Neural cell (in vitro differentiated cells): ENCODE measurements at places on chromosomes 3 and 15. TPM values are rescaled to one million over a fixed set of nuclear protein-coding genes. Genes with fewer than 3 reads are reported as not detected.

GP9 gene
- polyA plus RNA-seq, result not detected in 2 replicates

SLC22A13 gene
- polyA plus RNA-seq, result 0.16 TPM in 1 of 2 replicates, not detected in the other

CHAC1 gene
- 3.6 and 7.0 TPM in 2 replicates for polyA plus RNA-seq

ERICH6 gene
- polyA plus RNA-seq, result 0.32 TPM in 1 of 2 replicates, not detected in the other

GRK7 gene
- 0.16 TPM in 1 of 2 replicates, not detected in the other for polyA plus RNA-seq

INKA1 gene
- 1.4 and 1.7 TPM in 2 replicates for polyA plus RNA-seq

HRG gene
- not detected in 2 replicates for polyA plus RNA-seq

DNAH12 gene
- 1.6 and 1.8 TPM in 2 replicates for polyA plus RNA-seq

GCHFR gene
- polyA plus RNA-seq, result 7.2 and 17.3 TPM in 2 replicates

VEPH1 gene
- 0.22 and 0.89 TPM in 2 replicates for polyA plus RNA-seq

TMEM207 gene
- polyA plus RNA-seq, result 0.27 TPM in 1 of 2 replicates, not detected in the other

ZNF502 gene
- polyA plus RNA-seq, result 14.3 and 16.0 TPM in 2 replicates

CP gene
- not detected in 2 replicates for polyA plus RNA-seq

QRICH1 gene
- 87.5 and 122 TPM in 2 replicates for polyA plus RNA-seq

NANOGP8 gene
- polyA plus RNA-seq, result not detected in 2 replicates

POC1A gene
- polyA plus RNA-seq, result 0.96 and 1.3 TPM in 2 replicates

EPB42 gene
- polyA plus RNA-seq, result not detected in 2 replicates

DOCK3 gene
- polyA plus RNA-seq, result 15.6 and 18.7 TPM in 2 replicates

ARGFX gene
- polyA plus RNA-seq, result not detected in 2 replicates

GOLGA8T gene
- not detected in 2 replicates for polyA plus RNA-seq

TRH gene
- polyA plus RNA-seq, result 2.6 TPM in 2 replicates

GOLGA6D gene
- polyA plus RNA-seq, result 0.12 TPM in 1 of 2 replicates, not detected in the other

ABI3BP gene
- polyA plus RNA-seq, result 0.10 TPM in 1 of 2 replicates, not detected in the other

CFAP20DC gene
- not detected in 2 replicates for polyA plus RNA-seq

IQCF6 gene
- polyA plus RNA-seq, result not detected in 2 replicates

TP63 gene
- 0.12 TPM in 1 of 2 replicates, not detected in the other for polyA plus RNA-seq

CKMT1B gene
- polyA plus RNA-seq, result 23.2 and 29.8 TPM in 2 replicates

TTC23 gene
- polyA plus RNA-seq, result 6.2 and 13.3 TPM in 2 replicates

LTK gene
- 0.28 TPM in 1 of 2 replicates, not detected in the other for polyA plus RNA-seq
